PC-3 (cell line): ENCODE measurements at places on chromosomes 13 and 19. TPM values are rescaled to one million over a fixed set of nuclear protein-coding genes. Genes with fewer than 3 reads are reported as not detected.

GRCh38 chr19:42330241-42330711, 4.8 kb downstream of the MEGF8 start:
- H3K27me3 ChIP-seq = no peaks in the 10 kb centered on the region
- peaks cover 8% of the 10 kb centered on the region for H3K4me1 ChIP-seq
- H3K4me3 ChIP-seq = no peak overlapping the region
- no peak for DNase-seq

GRCh38 chr13:21164631-21165030, 11.7 kb downstream of the SKA3 start:
- H3K27me3 ChIP-seq = no peaks in the 10 kb centered on the region
- H3K4me3 ChIP-seq = no peak overlapping the region
- H3K4me1 ChIP-seq = peaks cover 8% of the 10 kb centered on the region; the same call in 1 of the 2 replicates
- H3K27ac ChIP-seq = no peak overlapping the region
- peak; percentile 57 for DNase-seq

GRCh38 chr19:48396016-48396823, 2.8 kb downstream of the GRIN2D start:
- H3K27ac ChIP-seq = no peak overlapping the region
- no peaks in the 10 kb centered on the region for H3K36me3 ChIP-seq
- no peak overlapping the region for H3K4me3 ChIP-seq
- no peaks in the 10 kb centered on the region; the same call in 1 of the 2 replicates for H3K27me3 ChIP-seq
- peaks cover 9% of the 10 kb centered on the region for H3K4me1 ChIP-seq

GRCh38 chr19:55257461-55258420, 1.1 kb downstream of the PPP6R1 start:
- peak overlapping the region; percentile 95 for H3K4me3 ChIP-seq
- no peaks in the 10 kb centered on the region for H3K36me3 ChIP-seq
- DNase-seq = peak; percentile 71
- H3K4me1 ChIP-seq = peaks cover 51% of the 10 kb centered on the region
- no peaks in the 10 kb centered on the region for H3K27me3 ChIP-seq

GRCh38 chr13:30022796-30023195, 172.4 kb upstream of the UBL3 start:
- no peaks in the 10 kb centered on the region for H3K36me3 ChIP-seq
- peak; percentile 11 for DNase-seq
- peaks cover 27% of the 10 kb centered on the region for H3K4me1 ChIP-seq
- H3K27ac ChIP-seq = no peak overlapping the region

Gene ZNF558
- total RNA-seq = 32.4 and 36.5 TPM in 2 replicates

- no peaks in the 10 kb centered on the region for H3K27me3 ChIP-seq
- peak overlapping the region; percentile 40; the same call in 1 of the 2 replicates for H3K4me3 ChIP-seq
- H3K36me3 ChIP-seq = no peaks in the 10 kb centered on the region
- DNase-seq = no peak
- no peak overlapping the region for H3K27ac ChIP-seq
Measured at GRCh38 chr19:40225440-40226305, 816 bp downstream of the CCNP start.

- no peak overlapping the region for H3K4me3 ChIP-seq
- no peak for DNase-seq
- no peak overlapping the region for H3K27ac ChIP-seq
Measured at GRCh38 chr19:18659281-18660050, 22.6 kb downstream of the KLHL26 start.

DNA sequence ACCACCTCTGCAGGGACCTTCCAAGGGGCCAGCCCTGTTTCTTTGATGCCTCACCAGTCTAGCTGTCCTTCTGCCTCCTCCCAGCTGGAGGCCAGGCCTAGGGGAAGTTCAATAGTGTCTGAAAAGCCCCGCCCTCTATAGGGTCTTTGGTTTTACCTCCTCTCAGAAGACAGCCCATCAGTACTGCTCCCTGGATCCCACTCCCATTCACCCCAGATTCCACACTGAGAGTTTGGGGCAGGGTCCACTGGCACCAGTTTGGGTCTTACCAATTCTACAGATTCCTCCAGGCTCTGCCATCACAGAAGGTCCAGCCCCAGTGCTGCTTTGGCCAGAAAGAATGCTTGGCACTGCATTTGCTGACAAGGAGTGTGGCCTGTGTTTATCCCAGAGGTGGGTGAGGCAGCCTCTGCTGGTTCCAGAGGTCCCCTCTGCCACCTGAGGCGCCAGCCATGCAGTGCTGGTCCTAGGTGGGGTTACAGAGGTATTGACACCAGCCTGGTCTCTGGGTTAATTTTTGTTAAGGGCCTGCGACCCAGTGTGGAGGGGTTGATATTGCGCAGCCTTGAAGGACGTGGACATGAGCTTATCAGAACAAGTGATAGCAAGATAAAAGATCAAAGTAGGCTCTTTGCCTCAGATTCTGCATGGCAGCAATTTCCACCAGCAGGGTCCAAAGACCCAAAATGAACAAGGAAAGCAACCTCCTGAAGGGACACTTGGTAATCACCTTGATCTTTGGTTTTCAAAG, 41.4 kb upstream of the IGSF23 start:
- peaks cover 15% of the 10 kb centered on the region for H3K4me1 ChIP-seq
- no peaks in the 10 kb centered on the region for H3K36me3 ChIP-seq
- no peak overlapping the region for H3K4me3 ChIP-seq
- H3K27ac ChIP-seq = no peak overlapping the region
- H3K27me3 ChIP-seq = peaks cover 6% of the 10 kb centered on the region
- DNase-seq = no peak

DNA sequence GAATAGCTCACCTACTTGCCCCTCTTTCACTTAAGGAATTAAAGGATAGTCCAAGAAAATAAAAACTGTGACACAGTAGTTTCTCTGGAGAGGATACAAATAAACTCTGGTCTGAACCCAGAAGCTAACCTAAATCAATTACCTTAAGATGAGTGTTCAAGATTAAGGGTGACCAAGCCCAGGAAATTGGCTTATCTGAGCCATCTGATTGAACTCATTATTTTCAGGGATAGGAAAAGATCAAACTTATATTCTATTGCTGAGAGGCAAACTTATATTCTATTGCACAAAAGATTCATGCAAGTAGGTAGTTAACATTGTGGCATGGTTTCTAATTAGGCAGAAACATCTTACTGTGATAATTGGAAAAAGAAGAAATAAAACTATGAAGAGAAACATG, 175.1 kb downstream of the DCLK1 start:
- H3K4me1 ChIP-seq = peaks cover 12% of the 10 kb centered on the region; the same call in 1 of the 2 replicates
- H3K4me3 ChIP-seq = no peak overlapping the region
- no peak overlapping the region for H3K27ac ChIP-seq
- no peaks in the 10 kb centered on the region for H3K27me3 ChIP-seq

- no peak overlapping the region for H3K4me3 ChIP-seq
- peaks cover 9% of the 10 kb centered on the region; the same call in 1 of the 2 replicates for H3K4me1 ChIP-seq
- H3K27ac ChIP-seq = no peak overlapping the region
- H3K36me3 ChIP-seq = no peaks in the 10 kb centered on the region
- no peaks in the 10 kb centered on the region for H3K27me3 ChIP-seq
Measured at GRCh38 chr19:33085570-33086128, 4.7 kb downstream of the GPATCH1 start.

Gene FGF9
- total RNA-seq = not detected in 2 replicates

DNA sequence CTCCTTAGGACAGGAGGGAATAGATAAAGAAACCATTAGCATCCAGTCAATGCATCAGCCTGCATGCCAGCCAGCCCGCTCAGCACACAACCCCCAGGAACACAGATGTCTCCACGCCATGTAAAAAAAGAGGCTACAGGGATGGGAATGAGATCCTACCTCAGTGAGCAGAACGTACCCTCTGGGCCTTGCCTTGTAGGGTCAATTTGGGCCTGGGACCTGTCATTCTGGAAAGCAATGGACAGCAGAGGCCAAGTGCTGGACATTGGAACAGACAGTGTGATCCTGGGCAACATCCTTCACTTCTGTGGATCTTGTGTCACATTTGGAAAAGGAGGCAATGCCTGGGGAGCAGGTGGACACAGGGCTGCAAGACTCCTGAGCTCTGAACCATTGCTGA, 26.0 kb downstream of the VSTM2B start:
- no peak overlapping the region for H3K4me3 ChIP-seq
- H3K27me3 ChIP-seq = no peaks in the 10 kb centered on the region
- no peak overlapping the region for H3K27ac ChIP-seq
- H3K4me1 ChIP-seq = no peaks in the 10 kb centered on the region
- no peaks in the 10 kb centered on the region for H3K36me3 ChIP-seq

DNA sequence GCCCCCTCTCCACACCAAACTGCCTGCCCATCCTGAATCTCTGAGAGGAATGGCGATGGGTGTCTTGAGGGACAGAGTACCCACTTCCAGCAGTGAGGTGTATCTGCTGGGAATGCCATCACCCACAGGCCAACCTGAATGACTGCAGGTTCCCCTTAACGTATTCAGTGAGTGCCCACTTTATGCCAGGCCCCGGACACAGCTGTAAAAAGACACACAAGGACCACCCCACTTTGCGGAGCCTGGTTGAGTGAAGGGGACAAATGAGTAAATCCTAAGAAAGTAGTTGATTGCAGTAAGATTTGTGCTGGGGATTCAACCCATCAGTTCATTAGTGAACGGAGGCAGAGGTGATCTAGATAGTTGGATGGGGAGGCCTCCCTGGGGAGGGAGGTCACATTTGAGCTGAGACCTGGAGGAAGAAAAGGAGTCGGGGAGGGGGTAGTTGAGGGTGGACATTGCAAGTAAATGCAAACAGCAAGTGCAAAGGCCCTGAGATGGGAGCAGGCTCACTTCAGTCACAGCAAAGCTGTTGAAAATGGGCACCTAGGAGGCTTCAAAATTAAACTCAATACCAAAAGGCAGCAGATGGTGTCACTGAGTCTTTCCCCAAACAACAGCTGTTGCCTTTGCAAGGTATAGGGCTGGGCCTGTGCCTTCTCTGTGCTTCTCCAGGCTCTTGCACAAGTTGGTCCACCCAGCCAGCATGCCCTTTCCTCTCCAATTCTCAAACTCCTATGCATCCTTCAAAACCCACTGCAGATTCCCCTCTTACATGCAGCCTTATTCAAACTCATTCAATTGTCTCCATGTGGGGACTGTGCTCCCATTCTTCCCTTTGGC, 4.3 kb downstream of the GDF15 start:
- no peak overlapping the region for H3K27ac ChIP-seq
- DNase-seq = no peak
- H3K4me3 ChIP-seq = no peak overlapping the region
- H3K36me3 ChIP-seq = no peaks in the 10 kb centered on the region
- peaks cover 6% of the 10 kb centered on the region for H3K4me1 ChIP-seq
- no peaks in the 10 kb centered on the region for H3K27me3 ChIP-seq

- no peak for DNase-seq
- no peaks in the 10 kb centered on the region for H3K27me3 ChIP-seq
- no peak overlapping the region for H3K27ac ChIP-seq
Measured at GRCh38 chr19:4588291-4588761, 28.8 kb upstream of the SEMA6B start.

GRCh38 chr13:99214232-99214631, 13.6 kb downstream of the UBAC2 start:
- H3K4me3 ChIP-seq = no peak overlapping the region
- H3K27ac ChIP-seq = no peak overlapping the region
- H3K4me1 ChIP-seq = no peaks in the 10 kb centered on the region
- H3K27me3 ChIP-seq = no peaks in the 10 kb centered on the region

- H3K36me3 ChIP-seq = no peaks in the 10 kb centered on the region
- H3K4me3 ChIP-seq = no peak overlapping the region
- H3K27ac ChIP-seq = no peak overlapping the region
Measured at GRCh38 chr19:38977445-38978325, 2.1 kb upstream of the FBXO17 start.

Gene XPO4
- 38.5 and 39.9 TPM in 2 replicates for total RNA-seq

Gene TEX101
- not detected in 2 replicates for total RNA-seq

Gene ZNF471
- 0.07 and 0.23 TPM in 2 replicates for total RNA-seq

DNA sequence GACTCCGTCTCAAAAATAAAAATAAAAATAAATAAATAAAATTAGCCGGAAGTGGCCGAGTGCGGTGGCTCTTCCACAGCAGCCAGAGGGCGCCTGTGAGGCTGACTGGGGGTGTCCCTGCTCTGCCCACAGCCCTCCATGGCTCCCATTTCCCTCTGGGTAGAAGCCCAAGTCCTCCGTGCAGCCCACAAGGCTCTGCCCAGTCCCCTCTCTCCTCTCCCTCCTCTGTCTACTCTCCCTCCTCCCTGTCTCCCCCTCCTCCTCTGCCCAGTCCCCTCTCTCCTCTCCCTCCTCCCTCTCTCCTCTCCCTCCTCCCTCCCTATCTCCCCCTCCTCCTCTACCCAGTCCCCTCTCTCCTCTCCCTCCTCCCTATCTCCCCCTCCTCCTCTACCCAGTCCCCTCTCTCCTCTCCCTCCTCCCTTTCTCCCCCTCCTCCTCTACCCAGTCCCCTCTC, 20.4 kb downstream of the MISP start:
- DNase-seq = peak; percentile 50
- no peaks in the 10 kb centered on the region for H3K4me1 ChIP-seq
- no peak overlapping the region for H3K4me3 ChIP-seq
- H3K36me3 ChIP-seq = no peaks in the 10 kb centered on the region

Gene IFNL1
- total RNA-seq = not detected in 2 replicates

DNA sequence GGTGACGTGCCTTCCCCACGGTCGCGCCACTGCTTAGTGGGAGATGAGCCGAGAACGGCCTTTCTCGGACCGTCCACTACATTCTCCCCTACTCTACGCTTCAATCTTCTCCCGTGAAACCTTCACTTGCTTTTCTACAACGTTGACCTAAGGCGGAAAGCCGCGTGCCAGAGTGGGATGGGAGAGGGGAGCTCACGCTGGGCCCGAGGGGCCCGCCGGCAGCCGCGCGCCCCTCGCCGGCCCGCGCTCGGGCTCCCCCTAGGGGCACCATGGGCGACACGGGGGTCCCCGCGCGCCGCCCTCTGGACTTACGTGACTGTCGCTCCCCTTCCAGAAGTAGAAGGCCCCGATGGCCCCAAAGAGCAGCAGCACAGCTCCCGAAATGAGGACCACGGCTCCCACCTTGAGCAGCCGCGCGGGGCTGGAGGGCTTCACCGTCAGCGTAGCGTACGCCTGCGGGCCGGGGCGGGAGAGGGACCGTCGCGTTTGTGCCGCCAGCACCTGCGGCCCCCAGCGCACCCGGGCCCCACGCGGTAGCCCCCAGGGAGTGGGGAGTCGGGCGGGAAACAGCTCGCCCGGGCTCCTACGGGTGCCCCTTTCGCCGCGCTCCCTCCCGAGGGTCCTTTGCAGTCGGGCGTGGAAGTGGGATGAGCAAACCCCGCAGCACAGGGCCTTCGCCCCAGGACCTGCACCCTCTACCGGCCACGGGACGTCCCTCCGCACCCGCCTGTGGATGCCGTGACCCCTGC, 727 bp downstream of the CNMD start:
- DNase-seq = no peak
- H3K27me3 ChIP-seq = no peaks in the 10 kb centered on the region
- no peak overlapping the region for H3K27ac ChIP-seq
- H3K36me3 ChIP-seq = no peaks in the 10 kb centered on the region
- no peak overlapping the region for H3K4me3 ChIP-seq

DNA sequence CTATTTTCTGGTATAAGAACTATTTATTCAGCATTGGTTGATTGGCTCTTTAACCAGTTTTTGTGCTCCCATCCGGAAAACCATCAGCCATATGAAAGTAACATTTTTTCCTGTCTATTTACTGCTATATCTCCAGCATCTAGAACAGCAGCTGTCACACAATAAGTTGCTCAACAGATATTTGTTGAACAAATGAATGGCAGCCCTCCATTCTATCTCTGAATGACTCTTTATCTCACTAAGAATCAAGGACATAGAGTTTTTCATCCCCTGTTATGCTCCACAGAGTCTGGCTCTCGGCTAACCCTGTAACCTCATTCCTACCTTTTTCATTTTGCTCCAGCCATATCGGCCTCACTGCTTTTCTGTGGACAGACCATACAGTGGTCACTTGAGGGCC, 145.5 kb downstream of the SLITRK6 start:
- H3K4me1 ChIP-seq = peaks cover 5% of the 10 kb centered on the region; the same call in 1 of the 2 replicates
- H3K4me3 ChIP-seq = no peak overlapping the region
- no peak for DNase-seq
- no peak overlapping the region for H3K27ac ChIP-seq
- no peaks in the 10 kb centered on the region for H3K27me3 ChIP-seq

- DNase-seq = peak; percentile 87
- peaks cover 17% of the 10 kb centered on the region for H3K4me1 ChIP-seq
- no peaks in the 10 kb centered on the region for H3K27me3 ChIP-seq
- H3K27ac ChIP-seq = peak overlapping the region; percentile 88
- peak overlapping the region; percentile 24; the same call in 1 of the 2 replicates for H3K4me3 ChIP-seq
Measured at GRCh38 chr19:9945319-9945966, 9.1 kb upstream of the OLFM2 start.
